ENCODE measurements at places on chromosomes 7 and 10.

GRCh38 chr7:36851382-36851781 is 127.1 kb upstream of the AOAH start:
- no peak for DNase-seq

- DNase-seq, result no peak
Measured at GRCh38 chr7:140416560-140416959, 12.7 kb downstream of the RAB19 start.

DNA sequence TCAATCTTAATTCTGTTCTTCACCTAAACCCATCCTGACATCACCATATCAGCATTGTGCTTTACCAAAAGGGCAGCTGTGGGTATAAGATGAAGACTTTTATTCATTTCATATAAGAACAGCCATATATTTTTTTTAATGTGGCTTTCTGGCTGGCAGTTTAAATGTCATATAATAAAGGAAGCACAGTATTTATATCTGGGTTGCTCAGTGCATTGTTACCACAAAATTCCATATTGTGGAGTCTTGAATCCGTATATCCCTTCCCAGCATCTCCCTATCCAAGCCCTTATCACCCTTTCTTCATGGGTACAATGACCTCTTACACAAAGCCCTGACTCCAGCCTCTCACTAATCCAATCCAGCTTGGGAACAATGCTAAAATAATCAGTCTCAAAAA is 125.8 kb downstream of the RAPGEF5 start:
- no peak for DNase-seq

GRCh38 chr10:79387974-79388850 is 40.9 kb downstream of the PPIF start:
- no peak for DNase-seq

DNA sequence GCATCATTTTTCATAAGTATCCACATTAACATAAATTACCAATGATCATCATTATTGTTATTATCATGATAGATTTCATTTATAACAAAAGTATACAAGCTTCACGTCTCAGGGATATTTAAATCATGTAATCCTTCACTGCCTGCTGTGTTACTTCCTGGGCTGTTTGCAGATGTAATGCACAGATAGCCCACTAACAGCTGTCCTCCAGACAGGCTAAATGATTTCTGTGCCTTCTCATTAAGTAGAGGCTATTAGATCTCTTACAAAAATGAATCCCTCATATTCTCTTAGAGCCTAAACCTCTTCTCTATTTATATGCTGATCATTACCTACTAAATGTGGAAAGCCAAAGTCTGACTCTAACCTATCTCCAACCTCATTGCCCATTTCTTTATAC is 9.3 kb downstream of the PCLO start:
- no peak for DNase-seq

- no peak for DNase-seq
Measured at GRCh38 chr7:118305671-118306070, 81.2 kb downstream of the ANKRD7 start.

- DNase-seq, result no peak
Measured at GRCh38 chr10:84075226-84076046, 63.9 kb upstream of the GHITM start.

DNA sequence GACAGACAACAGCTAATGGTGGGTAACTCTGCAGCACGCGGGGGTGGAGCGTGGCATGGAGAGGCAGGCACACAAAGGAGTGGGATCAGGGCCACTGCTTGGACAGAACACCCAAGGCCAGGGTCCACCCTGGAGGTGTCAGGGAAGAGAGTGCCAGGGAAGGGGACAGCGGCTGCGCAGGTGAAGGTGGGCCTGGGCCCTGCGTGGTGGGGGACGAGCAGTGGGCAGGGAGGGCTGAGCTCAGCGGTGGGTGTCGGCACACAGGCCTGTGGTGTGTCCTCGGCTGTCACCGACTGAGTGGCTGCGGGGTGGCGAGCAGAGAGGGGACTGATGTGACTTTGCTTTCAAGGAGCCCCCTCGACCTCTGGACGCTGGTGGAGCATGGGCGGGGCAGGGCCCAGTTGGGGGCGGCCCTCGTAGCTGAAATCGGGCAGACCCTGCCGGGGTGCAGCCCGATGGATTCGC is 8.4 kb upstream of the SCART1 start:
- no peak for DNase-seq

GRCh38 chr7:47379629-47380324 is 202.1 kb downstream of the TNS3 start:
- DNase-seq, result peak; percentile 41

- DNase-seq, result peak; percentile 88
Measured at GRCh38 chr10:11147722-11148121, 130.1 kb downstream of the CELF2 start.

DNA sequence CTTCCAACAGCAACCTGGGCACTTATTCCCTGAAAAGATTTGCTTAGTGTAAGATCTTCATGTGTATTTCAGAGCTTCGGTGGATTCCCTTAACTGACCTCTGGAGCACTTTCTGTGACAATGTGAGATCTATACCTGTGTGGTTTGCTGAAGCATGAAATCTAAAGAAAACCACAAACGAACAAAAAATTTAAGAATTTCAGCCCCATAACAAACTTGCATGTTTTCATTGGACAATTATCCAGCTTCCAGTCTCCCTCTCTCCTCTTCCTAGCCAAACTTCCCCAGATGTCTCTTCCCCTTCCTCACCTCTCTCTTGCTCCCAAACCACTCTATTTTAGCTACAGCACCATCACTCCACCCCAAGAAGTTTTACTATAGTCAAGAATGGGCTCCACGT is 279.9 kb upstream of the SORCS1 start:
- no peak for DNase-seq

DNA sequence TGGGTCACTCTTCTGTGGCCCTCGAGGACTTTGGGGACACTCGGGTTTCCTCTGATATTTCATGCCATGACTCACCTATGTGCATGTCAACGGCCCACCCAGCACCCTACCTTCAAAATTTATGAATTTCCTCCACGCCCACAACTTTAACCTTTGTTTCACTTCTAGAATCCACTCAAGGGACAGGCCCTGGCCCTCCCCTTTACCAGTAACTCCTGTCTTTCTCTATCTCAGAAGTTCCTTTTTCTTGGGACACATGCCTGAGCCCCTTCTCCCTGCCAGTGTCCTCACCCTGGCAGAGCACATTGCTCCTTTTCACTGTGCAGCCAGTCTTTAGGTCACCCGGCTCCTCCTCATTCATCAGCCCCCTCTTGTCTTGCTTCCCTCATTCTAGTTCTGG is 282.5 kb upstream of the KLF6 start:
- no peak for DNase-seq

DNA sequence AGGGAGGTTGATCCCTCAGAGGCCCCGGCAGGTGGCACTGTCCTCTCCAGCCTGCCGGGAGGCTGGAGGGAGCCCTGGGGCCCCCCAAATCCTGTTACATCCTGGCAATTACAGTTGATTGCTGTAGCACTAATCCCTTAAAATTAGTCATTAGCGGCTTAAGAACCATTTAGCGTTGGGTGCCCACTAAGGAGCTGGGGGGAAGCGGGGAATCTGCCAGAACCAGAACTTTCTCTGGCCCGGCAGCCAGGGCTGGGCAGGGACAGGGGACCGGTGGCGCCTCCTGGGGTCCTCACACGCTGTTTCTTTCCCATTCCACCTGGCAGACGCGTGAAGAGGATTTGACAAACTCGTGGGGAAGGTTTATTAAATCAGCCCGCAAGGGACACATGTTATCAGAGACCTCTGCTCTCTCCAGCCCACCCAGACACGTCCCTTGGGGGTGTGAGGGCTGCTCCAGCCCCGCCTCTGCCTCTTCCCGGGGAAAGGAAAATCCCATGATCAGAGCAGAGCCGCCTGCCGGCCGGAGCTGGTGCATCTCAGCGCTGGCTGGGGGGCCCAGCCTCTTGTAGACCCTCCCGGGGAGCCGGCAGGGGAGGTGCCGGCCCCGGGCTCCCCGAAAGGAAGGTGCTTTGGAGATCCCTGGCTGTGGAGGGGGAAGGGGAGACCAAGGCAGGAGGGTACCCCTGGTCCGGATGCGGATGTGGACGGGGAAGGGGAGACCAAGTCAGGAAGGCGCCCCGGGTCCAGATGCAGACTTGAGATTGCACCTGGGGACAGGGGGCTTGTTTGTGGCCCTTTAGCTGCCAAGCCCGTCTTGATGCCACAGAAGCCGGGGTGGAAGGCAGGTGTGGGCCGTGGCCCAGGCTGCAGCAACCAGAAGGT is 142.7 kb downstream of the ELFN1 start:
- no peak for DNase-seq

- no peak for DNase-seq
Measured at GRCh38 chr7:3243256-3243655, 57.8 kb upstream of the SDK1 start.

- DNase-seq, result peak; percentile 53
Measured at GRCh38 chr10:97543025-97543546, 29.5 kb upstream of the ANKRD2 start.

DNA sequence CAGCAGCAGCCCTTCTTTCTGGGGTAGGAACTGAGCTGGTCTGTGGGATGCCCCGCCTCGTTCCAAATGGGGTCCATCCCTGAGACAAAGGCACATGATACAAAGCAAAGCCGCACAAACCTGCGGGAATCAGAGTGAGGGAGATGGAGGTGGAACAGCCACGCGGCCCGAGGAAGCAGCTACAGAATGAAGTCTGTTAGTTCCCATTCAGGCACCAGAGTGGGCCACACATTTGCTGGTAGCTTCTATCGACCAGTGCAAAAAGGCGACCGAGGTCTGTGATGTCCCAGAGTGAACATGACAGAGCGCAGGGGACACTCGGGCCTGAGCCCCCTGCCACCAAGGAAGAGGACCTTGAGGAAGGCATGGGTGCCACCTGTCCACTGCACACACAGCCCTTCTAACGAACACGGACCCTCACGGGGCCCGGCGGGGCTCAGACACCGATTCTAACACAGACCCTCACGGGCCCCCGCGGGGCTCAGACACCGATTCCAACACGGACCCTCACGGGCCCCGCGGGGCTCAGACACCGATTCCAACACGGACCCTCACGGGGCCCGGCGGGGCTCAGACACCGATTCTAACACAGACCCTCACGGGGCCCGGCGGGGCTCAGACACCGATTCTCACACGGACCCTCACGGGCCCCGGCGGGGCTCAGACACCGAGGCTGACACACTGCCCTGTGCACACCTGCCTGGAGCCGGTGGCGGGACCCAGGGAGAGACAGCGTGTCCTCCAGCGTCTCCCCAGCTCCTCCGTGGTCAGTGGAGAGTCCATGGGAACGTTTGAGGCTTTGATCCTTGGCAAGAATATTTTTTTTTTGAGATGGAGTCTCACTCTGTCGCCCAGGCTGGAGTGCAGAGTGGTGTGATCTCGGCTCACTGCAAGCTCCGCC is 32.8 kb upstream of the FAM20C start:
- no peak for DNase-seq

DNA sequence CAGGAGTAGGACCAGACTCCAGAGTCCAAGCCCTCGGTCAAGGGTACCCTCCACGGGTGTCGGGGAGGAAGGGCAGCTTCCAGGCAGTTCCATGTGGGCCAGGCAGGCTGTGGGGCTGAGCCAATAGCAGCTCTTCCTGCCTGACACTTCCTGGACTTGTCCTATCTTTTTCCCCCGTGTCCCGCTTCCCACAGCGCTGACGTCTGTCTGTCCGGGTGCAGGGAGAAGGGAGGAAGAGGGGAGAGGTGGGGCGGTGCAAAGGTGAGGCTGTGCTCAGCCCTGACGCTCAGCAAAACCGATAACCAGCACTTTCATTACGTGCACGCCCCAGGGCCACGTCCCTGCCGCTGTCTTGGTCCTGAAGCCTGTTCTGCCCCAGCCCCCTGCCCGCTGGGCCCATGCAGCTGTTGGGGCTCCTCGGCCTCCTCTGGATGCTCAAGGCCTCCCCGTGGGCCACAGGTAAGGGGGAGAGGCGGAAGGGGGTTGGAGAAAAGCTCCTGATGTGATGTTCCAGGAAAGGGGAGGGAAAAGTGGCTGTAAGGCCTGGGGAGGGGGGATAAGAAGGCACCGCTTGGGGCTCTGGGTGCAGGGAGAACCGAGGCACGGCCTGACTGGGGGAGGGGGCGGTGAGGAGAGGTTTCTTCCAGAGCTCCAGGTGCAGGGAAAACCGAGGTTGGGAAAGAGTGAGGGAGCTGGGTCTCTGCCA is at the start of gene MUC3A:
Gene MUC3A (plus strand): TSS at position 308 of the 706 bp plus-strand sequence. CDS start 91 bp downstream, at position 399.
- DNase-seq, result no peak

DNA sequence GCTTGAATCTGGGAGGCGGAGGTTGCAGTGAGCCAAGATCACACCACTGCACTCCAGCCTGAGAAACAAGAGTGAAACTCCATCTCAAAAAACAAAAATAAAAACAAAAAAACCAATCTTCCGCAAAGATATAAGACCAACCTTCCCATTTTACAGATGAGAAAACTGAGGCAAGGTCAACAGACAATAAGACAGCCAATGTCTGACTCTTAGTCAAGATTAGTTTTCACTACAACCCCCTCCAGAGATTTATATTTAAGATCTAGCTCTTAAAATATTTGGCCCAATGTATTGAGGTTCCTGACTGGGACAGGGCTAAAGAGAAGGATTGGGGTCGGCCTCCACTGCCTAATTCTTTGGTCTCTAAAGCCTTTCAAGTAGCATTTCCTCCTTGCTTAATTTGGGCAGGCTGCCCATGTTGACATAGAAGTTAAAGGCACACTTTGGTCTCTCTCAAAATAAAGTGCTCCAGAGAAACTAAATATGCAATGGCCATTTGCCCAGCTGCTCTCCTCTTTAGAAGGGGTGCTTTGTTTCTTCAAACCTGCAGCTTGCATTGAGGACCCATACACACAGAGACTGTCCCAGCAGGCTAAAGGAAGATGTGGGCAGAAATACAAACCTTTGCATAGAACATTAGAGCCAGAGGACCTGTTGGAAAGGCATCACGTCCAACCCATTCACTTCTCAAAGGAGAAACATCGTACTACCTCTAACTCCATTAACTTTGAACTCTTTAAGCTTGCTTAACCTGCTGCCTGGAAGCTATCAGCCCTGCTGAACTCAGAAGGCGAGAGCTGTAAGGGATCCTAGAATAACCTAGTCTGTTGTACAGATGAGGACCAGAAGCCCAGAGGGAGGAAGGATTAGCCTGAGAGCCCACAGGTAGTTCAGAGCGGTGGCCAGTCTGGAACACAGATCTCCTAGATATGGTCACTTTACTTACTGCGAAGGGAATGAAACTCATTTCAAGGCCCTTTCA is 3.9 kb downstream of the TECTB start:
- peak; percentile 12 for DNase-seq

DNA sequence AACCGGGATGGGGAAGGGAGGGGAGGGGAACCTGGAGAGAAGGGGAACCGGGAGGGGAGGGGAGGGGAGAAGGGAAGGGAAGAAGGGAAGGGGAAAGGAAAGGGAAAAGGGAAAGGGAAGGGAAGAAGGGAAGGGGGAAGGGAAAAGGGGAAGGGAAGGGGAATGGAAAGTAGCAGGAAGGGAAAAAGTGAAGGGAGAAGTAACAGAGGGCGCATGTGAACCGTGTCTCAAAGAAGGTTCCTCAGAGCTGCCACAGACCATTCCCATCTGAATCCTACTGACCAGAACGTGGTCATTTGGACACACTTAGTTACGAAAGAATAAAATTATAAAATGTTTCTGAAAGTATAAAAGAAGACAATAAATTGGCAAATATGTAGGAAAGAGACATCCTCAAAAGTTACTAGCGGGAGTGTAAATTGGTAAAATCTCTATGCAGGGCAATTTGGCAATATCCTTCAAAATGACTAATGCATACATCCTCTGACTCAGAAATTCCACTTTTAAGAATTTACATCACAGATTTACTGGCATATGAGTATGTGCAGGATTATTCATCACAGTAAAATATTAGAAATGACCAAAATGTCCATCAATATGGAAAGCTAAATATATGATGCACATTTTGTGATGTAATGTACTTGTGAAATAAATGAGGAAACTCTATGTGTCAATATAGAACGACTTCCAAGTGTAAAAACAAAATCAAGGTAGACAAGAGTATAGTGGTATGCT is 12.9 kb downstream of the C10orf67 start:
- DNase-seq, result no peak
